ENCODE measurements at places on chromosomes 4 and X.

GRCh38 chr4:76055016-76055415 is 19.1 kb upstream of the CXCL11 start:
- H3K27ac ChIP-seq, result no peak overlapping the region
- no peaks in the 10 kb centered on the region for H3K27me3 ChIP-seq
- H3K36me3 ChIP-seq, result no peaks in the 10 kb centered on the region
- peaks cover 22% of the 10 kb centered on the region for H3K4me1 ChIP-seq

DNA sequence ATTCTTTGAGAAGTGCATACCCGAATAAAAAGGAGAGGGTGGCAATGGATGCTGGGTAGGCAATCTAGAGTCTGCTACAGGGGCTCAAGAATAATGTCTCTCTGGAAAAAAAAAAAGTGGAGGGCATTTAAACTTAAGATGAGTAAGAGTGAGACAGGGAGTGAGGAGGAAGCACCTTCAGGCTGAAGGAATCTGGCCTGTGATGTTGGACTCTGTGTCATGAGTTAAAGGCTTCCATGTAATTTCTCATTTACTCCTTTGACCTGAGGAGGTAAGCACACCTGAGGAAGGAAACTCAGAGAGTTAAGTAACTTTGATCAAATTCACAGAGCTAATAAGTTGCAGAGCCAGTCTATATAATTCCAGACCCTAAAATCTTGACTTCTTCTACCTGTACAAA is 3.2 kb upstream of the PRKG2 start:
- H3K4me1 ChIP-seq, result peaks cover 6% of the 10 kb centered on the region
- H3K4me3 ChIP-seq, result no peak overlapping the region
- H3K27ac ChIP-seq, result no peak overlapping the region
- peaks cover 33% of the 10 kb centered on the region for H3K27me3 ChIP-seq
- H3K36me3 ChIP-seq, result no peaks in the 10 kb centered on the region
- no peak for DNase-seq

GRCh38 chr4:39626261-39626660 is 12.4 kb downstream of the SMIM14 start:
- peaks cover 16% of the 10 kb centered on the region for H3K36me3 ChIP-seq
- H3K4me3 ChIP-seq, result no peak overlapping the region
- H3K4me1 ChIP-seq, result peaks cover 17% of the 10 kb centered on the region

GRCh38 chr4:87232216-87232615 is 11.8 kb upstream of the KLHL8 start:
- no peak overlapping the region for H3K4me3 ChIP-seq
- H3K36me3 ChIP-seq, result no peaks in the 10 kb centered on the region

- H3K36me3 ChIP-seq, result peaks cover 14% of the 10 kb centered on the region
- H3K27me3 ChIP-seq, result no peaks in the 10 kb centered on the region
Observed at GRCh38 chrX:40720792-40721191, 14.6 kb downstream of the MED14 start.

DNA sequence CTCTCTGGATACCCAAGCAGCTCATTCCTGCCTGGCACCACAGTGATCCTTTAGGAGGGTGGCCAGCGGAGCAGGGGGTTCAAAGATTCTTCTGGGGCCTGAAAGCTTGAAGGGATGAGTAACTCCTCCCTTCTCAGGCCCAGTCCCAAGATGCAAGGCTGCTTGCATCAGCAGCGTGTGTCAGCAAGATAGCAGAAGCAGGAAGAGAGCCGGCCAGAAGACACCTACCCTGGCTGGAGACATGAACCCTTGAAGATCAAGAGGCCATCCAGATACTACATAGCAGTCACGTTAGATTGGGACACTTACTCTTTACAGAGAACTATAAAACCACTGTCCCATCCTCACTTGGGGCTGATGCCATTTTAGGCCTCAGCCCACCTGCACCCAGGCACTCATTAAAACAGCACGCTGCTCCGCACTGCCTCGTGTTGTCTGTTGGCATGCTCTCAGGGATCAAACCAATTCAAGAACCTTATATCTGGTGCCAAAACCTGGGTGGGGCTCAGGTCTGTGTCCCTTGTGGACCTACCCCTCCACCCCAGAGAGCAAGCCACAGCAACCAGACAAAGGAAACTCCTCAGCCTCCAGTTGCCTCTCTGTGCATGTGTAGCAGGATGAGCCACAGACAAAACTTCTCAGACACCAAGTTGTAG is 6.5 kb downstream of the UGT2B17 start:
- no peak for DNase-seq
- H3K36me3 ChIP-seq, result peaks cover 1% of the 10 kb centered on the region
- H3K4me1 ChIP-seq, result peaks cover 8% of the 10 kb centered on the region
- no peaks in the 10 kb centered on the region for H3K27me3 ChIP-seq
- H3K27ac ChIP-seq, result no peak overlapping the region

DNA sequence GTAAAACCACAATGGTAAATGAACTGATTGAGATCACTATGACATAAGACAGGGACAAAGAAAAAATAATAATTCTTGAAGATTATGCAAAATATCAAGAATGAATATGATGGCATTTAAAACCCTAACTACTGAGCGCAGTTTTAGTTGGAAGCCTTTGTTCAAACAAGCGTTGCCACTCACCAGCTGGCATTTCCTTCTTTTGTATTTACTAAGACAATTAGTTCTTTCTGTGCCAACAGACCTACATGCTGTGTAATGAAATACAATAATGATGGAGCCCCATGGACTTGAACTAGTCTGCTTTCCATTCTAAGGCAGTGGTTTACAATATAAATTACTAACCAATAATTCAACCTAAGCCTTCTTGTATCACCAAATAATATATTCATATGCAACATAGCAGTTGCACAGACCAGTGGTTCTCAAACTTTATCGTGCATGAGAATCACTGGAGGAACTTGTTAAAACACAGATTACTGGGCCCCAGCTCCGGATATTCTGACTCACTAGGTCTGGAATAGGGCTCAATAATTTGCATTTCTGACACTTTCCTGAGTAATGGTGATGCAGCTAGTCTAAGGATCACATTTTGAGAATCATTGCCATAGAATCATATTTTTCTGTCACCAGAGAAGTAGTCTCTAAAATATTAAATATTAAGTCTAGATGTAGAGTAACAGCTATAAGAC is 196.4 kb upstream of the MAGEB18 start:
- H3K4me3 ChIP-seq, result no peak overlapping the region
- H3K27me3 ChIP-seq, result no peaks in the 10 kb centered on the region
- no peak overlapping the region for H3K27ac ChIP-seq
- peaks cover 1% of the 10 kb centered on the region for H3K36me3 ChIP-seq
- no peak for DNase-seq

- H3K36me3 ChIP-seq, result peaks cover 4% of the 10 kb centered on the region
- peak overlapping the region; percentile 65 for H3K4me3 ChIP-seq
- peak overlapping the region; percentile 97 for H3K27ac ChIP-seq
Observed at GRCh38 chrX:46327566-46328115, 217.6 kb downstream of the ZNF674 start.
